ENCODE measurements at places on chromosomes 4 and X.

DNA sequence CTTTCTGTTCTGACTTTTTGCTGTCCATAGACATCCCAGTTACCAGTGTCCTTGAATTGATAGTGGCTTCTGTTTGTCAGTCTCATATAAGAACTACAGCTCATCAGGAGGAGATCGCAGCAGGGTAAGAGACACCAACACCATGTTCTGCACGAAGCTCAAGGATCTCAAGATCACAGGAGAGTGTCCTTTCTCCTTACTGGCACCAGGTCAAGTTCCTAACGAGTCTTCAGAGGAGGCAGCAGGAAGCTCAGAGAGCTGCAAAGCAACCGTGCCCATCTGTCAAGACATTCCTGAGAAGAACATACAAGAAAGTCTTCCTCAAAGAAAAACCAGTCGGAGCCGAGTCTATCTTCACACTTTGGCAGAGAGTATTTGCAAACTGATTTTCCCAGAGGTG lies 30.1 kb downstream of the GUCY1A1 start:
- DNase-seq: peak; percentile 32

GRCh38 chr4:152476796-152477195 lies 59.1 kb downstream of the FBXW7 start:
- DNase-seq: no peak

- no peak for DNase-seq
These were observed 1.5 kb upstream of the EIF4E start for GRCh38 chr4:98930311-98930865.

DNA sequence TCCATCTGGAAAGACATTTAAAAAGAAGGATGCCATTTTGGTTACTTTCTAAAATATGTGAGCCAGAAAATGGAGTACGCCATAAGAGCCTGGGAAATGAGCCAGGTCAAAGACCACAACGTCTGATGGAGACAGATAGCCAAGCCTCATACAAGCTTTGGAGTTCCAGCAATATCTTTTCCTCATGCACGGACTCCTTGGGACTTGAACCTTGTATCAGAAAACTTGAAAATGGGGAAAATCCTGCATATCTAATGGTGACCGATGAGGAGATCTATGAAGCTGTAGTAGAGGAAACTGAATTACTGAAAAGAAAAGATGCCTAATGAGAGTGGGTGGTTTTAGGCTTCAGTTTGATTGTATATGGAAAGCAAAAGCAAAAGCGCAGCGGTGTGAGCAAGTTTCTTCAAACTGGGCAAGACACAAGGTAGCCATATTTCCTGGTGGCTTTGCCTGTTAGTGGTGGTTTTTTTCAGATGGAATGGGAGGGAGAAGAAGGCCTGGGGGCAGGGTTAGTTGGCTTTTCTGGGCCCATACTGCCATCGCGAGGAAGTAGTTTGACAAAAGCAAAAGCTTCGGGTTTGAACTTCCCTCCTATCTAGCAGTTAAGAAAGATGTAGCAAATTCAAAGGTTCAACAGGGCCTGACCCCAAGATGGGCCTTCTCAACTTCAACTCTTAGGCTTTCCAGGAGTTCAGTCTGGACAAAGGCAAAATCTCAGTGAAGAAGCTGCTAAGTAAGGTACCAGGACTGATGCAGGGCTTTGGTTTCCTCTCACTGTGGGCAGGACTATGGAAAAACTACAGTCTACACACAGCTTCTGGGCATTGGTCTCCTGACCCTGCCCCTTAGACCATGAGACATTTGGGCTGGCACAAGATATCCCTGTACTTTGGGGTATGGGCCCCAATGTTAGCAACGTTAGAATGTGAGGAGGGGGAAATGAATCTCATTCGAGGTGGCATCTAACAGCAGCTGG lies 210.0 kb upstream of the STK26 start:
- peak; percentile 84 for DNase-seq

DNA sequence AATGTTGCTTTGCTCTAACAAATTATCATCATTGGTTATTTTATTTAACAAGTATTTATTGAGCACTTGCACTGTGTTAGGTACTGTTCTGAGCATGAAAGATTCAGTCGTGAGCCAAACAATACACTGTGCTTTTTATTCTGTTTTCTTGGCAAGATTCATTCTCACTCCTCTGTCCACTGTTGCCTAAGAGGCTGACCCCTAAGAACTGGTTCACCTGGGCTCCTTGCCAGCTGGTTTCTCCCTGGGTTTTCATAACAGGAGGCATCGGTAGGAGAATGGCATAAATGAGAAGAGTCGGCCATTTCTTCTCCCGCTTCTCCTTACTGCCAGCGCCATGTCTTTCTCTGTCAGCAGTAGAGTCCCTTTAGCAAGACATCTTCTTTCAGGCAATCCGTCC lies 243.7 kb upstream of the DIAPH2 start:
- DNase-seq: no peak

- DNase-seq: no peak
These were observed 145.9 kb downstream of the OPHN1 start for GRCh38 chrX:68287419-68287818.

DNA sequence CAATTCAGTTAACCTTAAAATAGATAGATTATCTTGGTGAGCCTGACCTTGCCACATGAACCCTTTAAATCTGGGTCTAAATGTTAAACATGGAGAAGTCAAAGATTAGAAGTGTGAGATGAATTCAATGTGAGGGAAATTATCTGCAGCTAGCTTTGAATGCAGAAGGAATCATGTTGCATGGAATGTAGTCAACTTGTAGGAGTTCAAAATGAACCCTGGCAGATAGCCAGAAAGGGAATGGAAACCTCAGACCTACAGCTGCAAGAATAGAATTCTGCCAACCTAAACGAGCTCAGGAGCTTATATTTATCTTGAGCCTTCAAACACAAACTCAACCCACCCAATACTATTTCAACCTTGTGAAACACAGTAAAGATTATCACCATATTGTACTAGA lies 632.5 kb downstream of the KCTD8 start:
- no peak for DNase-seq

- no peak for DNase-seq
These were observed 106.8 kb upstream of the FAM47A start for GRCh38 chrX:34238896-34239295.

DNA sequence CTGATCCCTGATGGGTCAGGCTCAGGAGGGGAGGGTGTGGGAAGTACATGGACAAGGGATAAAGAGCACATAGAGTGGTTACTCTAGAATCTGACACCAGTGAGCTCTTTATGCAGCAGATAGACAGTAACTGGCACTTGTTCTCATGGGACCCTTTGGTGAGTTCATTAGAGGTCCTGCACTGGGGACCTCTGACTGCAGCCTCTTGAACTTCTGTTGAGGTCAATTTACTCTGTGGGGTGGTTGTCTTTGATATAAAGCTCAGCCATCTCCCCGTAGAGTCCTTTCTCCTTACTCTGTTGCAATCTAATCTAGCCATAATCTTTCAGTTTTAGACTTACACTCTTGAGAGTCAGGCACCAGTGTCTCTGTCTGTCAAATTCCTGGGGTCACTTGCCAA lies 222.4 kb downstream of the GPAT3 start:
- no peak for DNase-seq

GRCh38 chr4:184262901-184263300 lies 45.2 kb upstream of the ENPP6 start:
- DNase-seq: no peak

- no peak for DNase-seq
These were observed 58.2 kb downstream of the GPR143 start for GRCh38 chrX:9707306-9708033.

DNA sequence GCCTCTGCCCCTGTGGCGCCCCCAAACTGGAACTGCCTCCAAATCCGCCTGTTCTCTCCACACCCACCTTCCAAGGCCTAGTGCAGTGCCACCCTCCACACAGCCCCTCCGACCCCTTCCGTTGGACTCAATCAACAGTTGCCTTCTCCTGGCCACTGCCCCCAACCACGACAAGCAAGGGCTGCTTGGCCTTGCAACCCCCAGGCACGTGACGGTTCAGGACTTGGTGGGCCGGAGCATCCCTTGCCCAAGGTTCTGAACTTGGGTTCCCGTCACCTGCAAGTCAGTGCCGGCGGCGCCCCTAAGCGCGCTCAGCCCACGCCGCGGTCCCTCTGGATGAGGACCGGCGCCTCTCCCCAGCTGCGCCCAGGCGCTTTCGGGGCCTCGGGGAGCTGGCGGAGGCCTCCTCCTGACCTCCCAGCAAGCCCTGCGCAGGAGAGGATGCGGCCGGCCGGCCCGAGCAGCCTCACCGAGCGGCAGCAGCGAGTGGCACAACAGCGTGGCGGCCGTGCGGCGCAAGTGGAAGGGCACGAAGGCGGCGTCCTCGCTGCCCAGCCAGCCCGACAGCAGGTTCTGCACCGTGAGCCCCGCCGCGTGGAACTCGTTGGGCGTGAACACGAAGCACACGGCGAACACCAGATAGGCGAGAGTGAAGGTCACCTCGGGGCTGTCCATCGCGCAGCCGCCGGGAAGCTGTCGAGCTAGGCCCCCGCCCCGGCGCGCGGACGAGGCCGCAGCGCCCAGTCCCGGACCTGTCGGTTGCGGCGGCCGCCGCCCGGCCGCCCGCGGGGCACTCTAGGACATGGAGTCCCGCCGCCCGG lies 750 bp downstream of the TMEM129 start:
- peak; percentile 81 for DNase-seq

- no peak for DNase-seq
These were observed 56.2 kb upstream of the CHRDL1 start for GRCh38 chrX:110851780-110852179.

- no peak for DNase-seq
These were observed 934 bp downstream of the ZNF41 start for GRCh38 chrX:47482065-47482511.

- DNase-seq: no peak
These were observed 137.6 kb downstream of the DCK start for GRCh38 chr4:71130827-71131603.

DNA sequence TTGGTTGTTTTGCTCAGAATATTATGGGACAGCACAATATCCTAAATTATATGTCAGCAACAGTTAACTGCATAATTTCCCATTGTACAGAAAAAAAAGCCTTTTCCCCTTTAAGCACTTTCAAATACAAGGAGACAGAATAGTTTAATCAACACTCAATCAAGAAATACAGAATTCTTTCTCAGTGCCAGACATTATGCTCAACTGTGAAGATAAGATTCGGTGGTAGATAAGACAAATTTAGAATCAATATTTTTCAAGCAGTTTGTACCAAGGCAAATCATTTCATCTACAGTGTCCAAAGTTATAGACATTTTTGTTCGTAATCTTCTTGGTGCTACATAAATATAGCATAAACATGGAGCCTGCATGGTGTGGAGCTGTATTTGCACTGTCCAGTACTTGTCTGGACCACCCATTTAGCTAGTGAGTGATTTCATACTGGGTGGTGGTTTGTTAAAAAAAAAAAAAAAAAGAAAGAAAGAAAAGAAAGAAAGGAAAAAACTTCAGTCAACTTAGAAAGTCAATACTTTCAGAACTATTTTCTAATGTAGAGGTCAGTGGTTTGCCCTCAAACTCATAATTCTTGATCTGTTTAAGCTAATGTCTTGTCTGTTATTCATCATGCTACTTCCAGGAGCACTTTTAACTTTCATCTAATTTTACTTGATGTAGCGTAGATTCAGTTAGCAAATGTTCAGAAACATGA lies 522.9 kb downstream of the FAT4 start:
- no peak for DNase-seq

DNA sequence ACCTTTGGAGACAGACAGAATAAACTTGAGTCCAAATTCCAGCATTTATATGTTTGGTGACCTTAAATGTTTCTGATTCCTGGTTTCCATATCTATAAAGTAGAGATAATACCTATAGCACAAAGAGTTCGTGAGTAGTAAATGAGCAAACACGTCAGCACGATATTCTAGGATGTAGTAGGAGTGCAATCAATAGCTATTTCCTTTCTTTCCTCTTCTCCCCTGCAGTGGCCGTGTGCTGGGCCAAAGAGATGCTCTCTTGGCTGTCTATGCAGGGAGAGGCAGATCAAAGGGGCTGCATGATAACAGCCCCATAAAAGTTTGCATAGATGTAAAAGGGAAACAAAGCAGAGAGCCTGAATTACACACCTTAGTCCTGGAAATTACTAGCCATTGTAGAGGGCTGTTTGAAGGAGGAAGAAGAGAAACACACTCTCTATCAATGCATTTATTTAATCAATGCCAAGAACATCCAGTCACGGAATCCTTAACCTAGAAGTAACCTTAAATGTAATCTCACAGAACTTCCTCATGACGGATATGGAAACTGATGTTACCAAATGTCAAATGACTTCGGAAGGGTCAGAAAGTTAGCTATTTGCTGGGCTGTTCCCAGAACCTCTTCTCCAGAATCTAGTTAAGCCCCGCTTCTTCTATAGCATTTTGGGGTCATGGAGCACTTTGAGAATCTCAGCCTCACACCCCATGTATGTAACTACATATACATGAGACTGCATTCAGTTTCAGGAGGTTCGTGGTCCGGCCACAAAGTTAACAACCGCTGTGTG lies 35.5 kb upstream of the PLAC8 start:
- no peak for DNase-seq

GRCh38 chr4:20394512-20394911 lies 142.8 kb downstream of the SLIT2 start:
- no peak for DNase-seq

DNA sequence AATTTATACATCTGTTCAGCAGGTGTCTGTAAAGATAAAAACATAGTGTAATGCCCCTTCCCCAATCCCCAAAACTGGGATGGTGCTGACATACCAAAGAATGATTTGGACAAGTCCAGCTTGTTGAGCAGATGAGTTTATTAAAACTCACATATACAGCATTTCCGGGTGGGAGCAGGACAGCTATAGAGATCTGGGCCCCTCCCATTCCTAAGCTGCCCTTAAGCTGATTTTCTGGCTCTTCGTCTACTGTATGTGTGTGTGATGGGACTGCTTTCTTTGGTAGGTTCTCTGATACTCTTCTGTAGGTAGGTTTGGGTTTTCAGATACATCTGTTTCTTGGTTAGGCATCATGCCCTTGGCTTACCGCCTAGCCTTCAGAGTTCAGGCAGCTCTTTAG lies 703.7 kb upstream of the PCDH10 start:
- no peak for DNase-seq

DNA sequence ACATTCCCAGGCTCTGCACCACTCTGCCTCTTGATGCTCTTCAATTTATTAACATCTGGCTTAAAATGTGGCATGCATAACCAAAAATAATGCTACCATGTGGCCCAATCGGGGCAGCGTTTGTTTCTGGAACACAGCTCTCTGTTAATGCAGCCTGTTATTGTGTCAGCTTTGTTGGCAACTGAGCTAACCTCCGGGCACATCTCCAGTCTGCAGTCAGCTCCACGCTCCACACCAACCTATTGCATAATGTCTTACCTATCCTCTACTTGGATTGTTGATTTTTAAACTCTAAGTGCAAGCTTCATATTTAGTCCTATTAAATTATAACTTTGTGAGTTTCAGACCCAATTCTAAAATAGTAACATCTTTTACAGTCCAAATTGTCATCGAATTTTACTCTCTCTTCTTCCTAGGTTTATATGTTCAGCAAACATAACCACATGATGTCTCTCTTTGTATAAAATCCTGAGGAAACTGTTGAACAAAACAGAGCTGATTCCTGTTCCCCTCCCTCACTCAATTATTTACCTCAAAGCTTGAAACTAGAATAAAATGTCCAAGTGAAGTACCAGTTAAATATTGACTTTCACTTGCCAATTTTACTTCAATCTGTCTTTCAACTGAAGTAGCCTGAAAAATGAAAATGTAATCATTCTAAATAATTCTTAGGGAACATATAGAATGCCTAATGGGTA lies 92.2 kb upstream of the RAPGEF2 start:
- DNase-seq: peak; percentile 81
